ENCODE measurements at places on chromosomes 5 and 9. TPM values are rescaled to one million over a fixed set of nuclear protein-coding genes. Genes with fewer than 3 reads are reported as not detected.

DNA sequence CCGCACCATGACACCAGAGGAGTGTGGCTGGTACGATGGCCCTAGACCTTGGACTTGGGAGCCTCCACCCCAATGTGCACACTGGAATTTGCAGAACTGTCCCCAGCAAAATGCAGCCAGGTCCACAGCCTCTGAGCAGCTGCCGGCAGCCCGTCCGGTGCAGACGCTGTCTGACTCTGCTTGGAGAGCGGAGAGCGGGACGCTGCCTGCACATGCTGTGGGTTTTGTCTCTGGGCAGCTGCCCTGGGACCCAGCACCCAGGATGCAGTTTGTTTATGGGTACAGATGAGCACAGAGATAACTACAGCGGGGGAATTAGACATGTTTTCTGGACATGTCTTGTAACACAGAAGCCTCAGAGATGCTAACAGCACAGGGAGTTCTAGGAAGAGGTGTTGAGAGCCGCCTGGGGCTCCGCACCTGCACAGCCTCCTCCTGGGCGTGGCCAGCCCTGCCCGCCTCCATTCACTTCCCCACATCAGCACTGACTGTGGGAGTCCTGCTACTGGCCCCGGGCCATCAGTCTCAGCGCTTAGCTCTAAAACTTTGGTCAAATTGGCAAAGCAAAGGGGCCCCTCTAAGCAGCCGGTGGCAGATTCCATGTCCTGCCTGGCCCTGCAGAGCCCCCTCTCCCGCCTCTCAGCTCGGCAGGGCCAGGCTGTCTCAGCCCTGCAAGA is 159.6 kb downstream of the IRX2 start:
- no peak for DNase-seq

DNA sequence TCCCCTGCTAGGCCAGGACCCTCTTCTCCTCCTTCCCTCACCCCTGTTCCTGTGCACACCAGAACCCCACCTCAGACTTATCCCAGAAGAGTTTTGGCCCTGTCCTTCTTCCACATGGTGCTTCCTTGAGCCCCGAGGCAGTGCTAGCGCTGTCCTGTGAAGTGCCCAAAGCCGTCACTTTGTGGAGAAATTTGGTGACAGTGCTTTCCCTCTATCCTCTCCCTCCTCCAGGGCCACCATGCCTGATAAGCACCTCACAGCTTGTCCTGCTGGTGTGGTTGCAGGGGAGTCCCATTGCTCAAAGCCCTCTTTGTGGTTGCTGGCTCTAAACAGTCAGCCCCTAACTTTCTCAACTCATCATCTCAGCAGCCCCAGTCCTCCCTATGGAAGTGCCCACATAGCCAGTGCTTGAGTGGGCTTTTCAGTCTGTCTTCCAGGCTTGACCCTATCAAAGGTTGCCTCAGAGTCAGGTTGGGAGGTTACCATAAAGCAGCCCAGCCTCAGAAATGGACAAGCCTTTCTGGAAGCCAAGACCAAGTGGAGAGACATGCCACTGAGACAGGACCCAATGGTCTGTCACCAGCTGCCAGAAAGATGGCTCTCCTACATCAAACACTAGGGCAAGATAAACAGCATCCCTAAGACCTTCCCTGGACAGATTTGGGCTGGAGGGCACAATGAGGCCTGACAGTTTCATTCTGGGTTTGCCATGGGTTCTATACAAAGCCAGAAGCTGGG is 18.0 kb downstream of the IGIP start:
- no peak for DNase-seq

- no peak for DNase-seq
Observed at GRCh38 chr5:72179816-72180440, 72.7 kb downstream of the MAP1B start.

- DNase-seq, result no peak
Observed at GRCh38 chr5:143019614-143020515, 249.7 kb downstream of the ARHGAP26 start.

GRCh38 chr5:125659316-125660023 is 763.7 kb upstream of the GRAMD2B start:
- no peak for DNase-seq

- DNase-seq, result no peak
Observed at GRCh38 chr9:124188331-124189110, 69.2 kb upstream of the NEK6 start.

GRCh38 chr9:134712926-134713325 is 71.3 kb downstream of the COL5A1 start:
- DNase-seq, result no peak

Gene ZFP2
- total RNA-seq, result 0.27 TPM

DNA sequence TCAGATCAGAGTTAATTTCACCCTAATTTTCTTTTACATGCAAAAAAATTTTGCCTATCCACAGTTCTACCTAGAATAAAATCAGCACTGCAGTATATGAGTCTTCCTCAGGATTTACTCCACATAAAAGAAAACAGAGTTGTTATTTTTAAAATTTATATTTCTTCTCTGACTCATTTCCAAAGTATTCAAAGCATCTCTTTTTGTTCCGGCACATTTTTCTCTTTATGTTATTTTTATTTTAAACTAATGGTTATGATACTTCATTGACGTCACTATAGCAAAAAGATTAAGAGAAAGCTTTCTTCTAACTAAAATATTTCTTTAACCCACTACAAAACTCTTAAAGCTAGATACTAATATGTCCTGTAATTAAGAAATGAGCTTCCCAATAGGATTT is 590.4 kb downstream of the PRELID2 start:
- no peak for DNase-seq

DNA sequence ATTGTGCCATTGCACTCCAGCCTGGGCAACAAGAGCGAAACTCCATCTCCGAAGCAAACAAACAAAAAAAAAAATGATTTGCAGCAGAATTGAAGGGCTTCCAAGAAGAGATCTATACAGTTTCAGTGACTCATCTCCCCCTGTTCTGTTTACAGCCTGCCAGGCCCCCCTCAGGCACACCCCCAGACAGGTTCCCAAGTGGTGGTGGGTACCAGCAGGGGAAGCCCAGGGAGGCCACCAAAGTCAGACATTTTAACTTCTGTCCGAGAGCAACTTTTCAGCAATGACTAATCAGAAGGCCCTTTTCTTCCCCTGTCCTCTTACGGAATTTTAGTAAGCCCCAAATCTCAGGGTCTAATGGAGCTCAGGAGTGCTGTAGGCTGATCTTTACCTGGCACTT is 98.7 kb downstream of the PAX5 start:
- no peak for DNase-seq

GRCh38 chr5:132469380-132470009 is 21.1 kb downstream of the IRF1 start:
- DNase-seq, result no peak

DNA sequence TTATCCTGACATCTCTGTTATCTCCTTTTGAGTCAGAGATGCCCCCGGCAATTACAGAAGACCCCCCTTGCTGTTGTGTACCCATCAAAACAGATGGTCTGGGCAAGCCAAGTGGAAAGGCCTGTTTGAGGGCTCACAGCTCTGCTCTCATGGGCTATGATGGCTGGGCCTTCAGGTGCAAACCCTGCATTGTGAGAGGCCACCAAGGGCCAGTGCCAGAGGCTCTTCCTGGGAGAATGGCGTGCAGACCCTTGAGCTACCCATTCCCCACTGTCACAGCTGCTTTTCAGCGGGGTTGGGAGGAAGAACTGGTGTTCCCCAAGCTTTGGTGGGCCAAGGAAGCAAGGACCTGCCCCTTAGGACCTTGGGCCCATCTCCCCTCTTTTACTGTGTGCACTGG is 174.7 kb upstream of the PPP1R26 start:
- no peak for DNase-seq

- DNase-seq, result no peak
Observed at GRCh38 chr9:137955224-137955570, 77.6 kb downstream of the CACNA1B start.
